ENCODE measurements at places on chromosomes 16 and 17. TPM values are rescaled to one million over a fixed set of nuclear protein-coding genes. Genes with fewer than 3 reads are reported as not detected.
A peak's percentile ranks its signal among the peaks of the same experiment; 100 is the strongest.

The CCDC78 gene
- total RNA-seq: 4.2 TPM

DNA sequence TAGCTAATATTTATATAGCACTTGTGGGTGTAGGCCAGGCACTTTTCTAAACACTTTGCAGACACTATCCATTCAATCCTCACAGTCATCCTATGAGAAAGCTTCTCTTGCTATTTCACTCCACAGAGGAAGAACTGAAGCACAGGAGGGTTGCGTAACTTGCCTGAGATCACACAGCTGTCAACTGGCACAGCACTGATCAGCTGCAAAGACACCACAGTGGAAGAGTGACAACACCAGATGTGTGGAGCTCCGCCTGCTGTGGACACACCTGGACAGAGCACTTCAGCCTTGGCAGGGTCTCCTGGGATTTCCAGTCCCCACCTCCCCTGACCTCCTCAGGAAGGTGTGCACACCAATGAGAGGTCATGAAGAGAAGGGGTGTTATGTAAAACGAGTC lies 13.3 kb upstream of the CNEP1R1 start:
- DNase-seq: no peak

- DNase-seq: no peak
Measured at GRCh38 chr16:4455081-4455480, 19.3 kb downstream of the NMRAL1 start.

DNA sequence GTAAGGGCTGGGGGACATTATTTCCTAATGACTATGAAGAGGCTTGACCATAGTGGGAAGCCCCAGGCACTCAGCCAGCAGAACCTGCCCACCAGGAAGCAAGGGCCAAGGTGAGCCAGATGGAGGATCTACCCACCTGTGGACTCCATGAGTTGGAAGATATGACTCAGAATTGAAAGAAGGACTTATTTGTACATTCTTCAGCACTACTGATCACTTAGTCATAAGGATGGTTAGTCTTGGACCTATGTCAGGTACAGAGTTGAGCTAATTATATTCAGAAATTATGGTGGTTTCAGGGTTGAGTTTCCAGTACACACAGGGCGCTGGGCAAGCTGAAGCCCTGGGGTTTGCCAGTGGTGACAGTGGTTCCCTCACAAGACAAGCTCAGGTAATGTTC lies 24.0 kb upstream of the GRIN2A start:
- no peak for DNase-seq

DNA sequence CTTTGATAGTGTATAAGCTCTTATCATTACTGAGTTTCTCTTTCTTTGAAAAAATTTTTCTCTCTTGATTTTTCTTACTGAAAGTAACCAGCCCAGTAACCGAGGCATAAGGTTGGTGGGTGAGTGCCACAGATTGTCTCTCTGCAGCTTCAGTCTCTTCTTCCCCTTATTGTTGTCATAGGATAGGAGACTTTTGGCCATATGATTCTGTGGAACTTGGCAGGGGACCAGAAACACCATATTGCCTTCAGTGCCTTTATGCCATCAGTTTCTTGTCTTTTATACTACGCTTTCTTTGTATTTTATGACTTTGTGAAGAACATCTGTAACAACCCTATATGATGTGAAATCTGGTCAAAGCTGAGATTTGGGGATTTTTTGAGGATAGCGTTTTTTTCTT lies 341.6 kb upstream of the TBX2 start:
- DNase-seq: no peak

GRCh38 chr17:1469231-1469852 lies 13.3 kb upstream of the CRK start:
- DNase-seq: peak; percentile 50

The EXOC3L1 gene
- total RNA-seq: 1.1 TPM

Measured in HT1080 (cell line).